ENCODE measurements at places on chromosomes 2 and 18.

DNA sequence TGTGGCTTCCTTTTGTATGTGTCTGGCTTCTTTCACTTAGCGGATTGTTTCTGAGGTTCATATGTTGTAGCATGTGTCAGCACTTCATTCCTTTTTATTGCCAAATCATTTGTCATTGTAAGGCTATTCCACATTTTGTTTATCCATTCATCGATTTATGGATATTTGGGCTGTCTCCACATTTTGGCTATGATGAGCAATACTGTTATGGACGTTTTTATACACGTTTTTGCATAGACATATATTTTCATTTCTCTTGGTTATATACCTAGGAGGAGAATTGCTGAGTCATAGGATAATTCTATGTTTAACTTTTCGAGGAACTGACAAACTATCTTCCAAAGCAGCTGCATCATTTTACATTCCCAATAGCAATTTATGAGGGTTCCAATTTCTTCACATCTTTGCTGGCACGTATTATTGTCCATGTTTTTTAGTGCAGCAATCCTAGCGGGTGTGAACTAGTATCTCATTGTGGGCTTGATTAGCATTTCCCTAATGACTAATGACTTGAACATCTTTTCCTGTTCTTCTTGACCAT lies 48.1 kb upstream of the TBC1D8 start:
- DNase-seq: peak; percentile 79

- DNase-seq: no peak
Measured at GRCh38 chr2:230582851-230583283, 129.8 kb upstream of the CAB39 start.

DNA sequence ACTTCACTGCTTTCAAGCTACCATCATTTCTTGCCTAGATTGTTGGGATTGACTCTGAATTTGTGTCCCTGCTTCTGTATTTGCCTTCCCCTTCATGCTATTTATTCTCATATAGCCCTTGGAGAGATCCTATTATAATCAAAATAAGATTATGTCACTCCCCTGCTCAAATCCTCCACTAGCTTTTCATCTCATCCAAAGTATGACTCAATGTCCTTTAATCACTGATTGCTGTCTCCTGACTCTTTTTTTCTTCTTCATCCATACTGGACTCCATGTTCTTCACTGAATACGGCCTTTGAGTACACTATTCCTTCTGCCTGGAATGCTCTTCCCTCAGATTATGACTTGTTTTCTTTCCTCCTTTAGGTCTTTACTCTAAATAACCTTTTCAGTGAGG lies 5.0 kb downstream of the RBKS start:
- DNase-seq: no peak

- no peak for DNase-seq
Measured at GRCh38 chr2:231920366-231920765, 5.8 kb downstream of the NPPC start.

- DNase-seq: no peak
Measured at GRCh38 chr2:190822043-190822442, 58.6 kb upstream of the GLS start.

- DNase-seq: no peak
Measured at GRCh38 chr2:199462347-199462955, 4.7 kb upstream of the SATB2 start.

DNA sequence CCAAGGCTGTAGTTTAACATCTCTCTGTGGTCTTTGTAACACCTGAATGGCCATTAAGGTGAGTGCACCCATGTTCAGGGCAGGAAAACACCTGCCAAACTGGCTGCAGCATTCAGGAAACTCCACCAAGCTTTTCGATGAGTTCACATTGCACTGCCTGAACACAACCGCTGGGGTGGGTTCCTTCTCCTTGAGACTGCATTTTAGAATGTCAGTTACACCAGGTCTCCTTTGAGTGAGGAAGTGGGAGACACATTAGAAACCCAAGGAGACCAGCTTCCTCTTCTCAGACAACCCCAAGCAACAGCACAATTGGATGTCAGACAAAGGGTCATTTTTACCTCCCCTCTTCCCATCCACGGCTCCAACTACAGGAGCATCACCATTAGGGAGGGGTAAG lies 35.2 kb downstream of the CYRIA start:
- DNase-seq: no peak

DNA sequence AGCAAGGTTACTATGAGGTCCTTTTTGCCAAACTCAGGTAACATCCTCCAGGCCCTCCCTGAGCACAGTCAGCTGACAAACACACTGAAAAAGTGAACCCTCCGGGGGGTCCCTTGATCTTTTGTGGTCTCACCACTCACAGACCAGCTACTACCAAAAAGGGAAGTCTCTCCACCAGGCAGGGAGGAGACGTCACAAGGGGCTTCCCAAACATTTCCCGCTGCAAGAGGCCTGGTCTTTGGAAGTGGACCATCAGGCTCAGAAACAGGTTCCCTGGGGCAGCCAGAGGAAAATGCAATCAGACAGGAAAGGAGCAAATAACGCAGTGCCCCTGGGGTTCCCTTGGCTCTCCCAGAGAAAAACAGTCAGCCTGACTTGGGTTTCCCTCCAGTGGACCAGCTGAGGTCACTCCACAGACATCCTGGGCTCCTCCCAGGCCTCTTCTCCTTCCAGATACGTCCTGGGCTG lies 38.7 kb upstream of the POMC start:
- no peak for DNase-seq

Data from fibroblast of skin of left quadriceps (primary cell).